H7 (cell line): ENCODE measurements at places on chromosomes 12 and 14.

GRCh38 chr12:76303365-76303764 lies 44.9 kb downstream of the BBS10 start:
- DNase-seq, result no peak

GRCh38 chr12:16349131-16349460 lies 1.7 kb downstream of the MGST1 start:
- no peak for DNase-seq

- DNase-seq, result no peak
Measured at GRCh38 chr12:5206401-5207175, 162.9 kb downstream of the KCNA5 start.

DNA sequence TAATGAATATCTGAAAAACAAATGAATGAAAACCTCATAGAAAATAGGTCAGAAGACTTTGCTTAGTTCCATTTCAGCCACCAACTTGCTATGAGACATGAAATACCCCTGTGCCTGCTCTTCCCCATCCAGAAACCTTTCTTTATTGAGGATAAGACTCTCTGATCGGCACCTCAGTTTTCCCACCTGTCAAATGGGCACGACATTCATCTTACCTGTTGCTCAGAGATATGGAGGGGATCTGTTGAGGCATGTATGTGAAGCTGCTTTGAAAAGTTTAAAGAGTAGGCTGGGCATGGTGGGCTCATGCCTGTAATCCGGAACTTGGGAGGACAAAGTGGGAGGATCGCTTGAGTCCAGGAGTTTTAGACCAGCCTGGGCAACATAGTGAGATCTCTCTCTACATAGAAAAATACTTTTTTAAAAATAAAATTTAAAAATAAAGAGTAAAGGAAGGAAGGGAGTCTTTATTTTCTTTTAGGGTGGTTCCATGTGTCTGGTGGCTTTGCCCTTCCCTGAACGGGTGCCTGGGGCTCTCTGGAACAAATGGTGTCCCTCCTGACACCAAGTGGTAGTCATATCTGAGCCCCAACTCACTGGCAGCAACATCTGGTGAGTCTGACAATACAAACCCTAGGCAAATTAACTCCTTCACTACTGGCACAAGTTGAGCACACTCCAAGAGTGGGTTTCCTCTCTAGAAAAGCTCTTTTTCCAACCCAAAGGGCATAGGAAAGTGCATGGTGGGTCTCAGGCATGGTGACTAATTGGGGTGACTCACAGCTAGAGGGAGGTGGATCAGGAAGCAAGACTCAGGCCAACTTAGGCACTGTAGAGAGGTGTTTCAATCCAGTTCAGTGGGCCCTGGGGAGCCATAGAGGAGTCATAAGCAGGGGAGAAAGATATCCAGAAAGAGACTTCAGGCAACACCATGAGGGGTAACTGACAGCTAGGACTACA lies 42.1 kb downstream of the MAP1LC3B2 start:
- no peak for DNase-seq

GRCh38 chr14:99910337-99911309 lies 117.4 kb downstream of the EML1 start:
- no peak for DNase-seq

DNA sequence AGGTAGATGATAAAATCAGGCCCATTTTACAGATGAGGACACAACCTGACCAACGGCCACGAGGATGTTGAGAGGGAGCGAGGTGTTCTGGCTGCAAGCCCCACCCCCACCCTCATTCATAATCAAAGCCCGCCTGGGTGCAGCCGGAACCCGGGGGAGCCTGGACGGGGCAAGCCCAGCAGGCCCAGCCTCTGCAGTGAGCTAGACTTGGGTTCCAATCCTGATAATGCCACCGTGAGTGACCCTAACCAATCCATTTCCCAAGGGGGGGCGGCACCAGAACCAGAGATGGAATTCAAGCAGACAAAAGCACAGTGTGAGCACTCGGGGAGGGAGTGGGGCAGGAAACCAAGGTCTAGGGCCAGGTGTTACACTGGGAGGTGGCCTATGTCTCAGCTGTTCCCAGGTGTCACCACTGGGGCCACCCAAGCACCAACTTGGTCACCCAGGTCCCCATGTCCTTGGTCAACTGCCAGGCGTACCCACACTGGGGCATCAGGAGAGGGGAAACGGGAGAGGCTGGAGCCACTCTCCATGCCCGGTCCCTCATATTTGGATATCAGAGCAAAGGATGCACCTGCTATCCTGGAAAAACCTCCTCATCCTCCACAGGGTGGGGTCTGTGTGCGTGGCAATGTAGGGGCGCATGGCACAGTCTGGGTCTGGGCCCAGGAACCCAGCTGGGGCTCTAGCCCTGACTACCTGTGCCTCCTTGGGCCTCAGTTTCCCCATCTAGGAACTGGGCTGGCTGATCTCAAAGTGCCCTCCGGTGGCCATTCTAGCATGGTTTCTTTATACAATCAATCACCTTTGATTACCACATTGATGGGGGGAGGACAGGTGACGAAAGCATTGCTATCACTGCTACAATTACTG lies 58.4 kb downstream of the FAM222A start:
- peak; percentile 67 for DNase-seq

DNA sequence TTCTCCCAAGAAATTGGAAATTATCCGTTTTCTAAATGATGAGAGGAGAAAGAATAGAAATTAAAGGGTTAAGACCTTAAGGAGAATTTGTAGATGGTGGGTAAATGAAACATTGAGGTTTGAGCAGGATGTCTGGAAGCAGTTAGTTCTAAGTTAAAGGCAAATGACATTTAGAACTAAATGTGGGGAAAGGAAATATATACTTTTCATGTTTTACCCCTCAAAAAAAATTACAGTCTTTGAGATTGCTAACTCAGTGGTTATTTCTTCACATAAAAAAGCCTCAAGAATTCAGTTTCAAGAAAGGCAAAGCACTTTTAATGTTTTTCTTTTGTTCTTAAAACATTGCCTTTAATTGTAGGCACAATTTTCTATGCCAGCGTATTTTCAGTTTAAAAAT lies 114.0 kb downstream of the PLEKHA5 start:
- no peak for DNase-seq

DNA sequence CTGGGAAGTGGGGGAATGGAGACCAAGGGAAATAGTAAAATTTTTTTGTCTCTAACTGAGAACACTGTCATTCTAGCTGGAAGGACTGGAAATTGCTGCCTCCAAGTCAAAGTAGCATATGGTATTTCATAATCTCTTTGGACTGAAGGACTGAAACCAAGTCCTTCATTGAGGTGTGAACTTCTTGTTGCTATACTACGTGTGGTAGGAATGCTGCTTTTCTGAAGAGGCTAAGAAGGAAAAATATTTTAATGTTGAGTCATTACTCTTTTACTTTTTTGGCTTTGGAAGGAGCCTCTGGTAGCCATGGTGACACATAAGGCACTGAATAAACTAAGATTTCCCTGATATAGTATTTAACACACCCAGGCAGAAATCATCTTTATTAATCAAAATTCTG lies 465.4 kb downstream of the NPAS3 start:
- DNase-seq, result no peak

DNA sequence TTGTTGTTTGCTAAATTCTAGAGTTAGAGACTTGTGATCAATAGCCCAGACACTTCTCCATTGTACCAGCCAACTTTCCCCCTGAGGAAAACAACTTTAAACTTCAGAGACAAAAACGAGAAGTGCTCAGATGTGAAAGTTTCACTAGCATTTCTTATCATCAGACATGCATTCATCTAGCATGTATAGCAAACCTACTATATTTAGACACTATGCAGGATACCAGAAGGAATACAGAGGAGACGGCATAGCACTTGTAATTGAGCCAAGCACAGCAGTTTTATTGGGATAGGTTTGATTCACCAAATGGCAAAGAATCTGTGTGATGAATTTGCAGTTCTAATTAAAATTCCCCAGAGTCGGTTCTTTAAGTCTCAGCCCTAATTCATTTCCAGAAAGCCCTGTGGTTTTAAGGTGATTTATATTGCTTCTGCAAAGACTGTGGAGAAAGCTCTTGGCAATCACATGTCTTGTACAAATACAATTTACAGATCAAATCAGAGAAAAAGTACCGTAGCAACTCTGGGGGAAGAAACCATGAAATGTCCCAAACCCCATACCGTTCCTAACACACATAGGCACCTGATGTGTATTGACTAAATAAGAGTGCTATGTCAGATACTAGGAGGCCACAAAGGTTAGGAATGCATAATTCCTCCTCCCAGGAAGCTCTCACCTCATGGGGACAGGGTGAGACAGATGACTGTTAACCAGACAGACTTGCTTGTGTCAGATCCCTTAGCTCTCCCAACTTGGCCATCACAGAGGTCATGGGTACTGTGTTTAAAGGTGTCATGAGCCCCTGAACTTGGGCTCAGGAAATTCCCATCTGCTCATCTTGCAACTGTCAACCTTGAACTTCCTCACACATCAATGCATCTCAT lies 69.6 kb upstream of the KRAS start:
- DNase-seq, result no peak

DNA sequence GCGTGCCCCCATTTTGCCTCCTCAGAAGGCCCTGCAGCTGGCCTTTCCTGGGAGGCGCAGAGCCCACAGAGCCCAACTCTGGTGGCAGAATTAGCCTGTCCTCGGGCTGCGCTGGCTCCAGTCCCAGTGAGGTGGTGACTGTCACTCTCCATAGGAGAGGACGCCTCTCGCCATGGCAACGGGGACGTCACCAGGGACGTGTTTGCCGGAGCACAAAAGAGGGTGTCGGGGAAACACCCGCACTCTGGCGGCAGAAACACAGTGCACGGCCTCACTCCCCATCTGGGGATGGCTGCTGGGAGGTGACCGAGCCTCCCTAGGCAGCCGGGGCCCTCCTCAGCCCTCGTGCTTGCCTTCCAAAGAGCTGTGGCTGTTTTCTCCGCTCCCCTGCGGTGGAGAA lies 50.2 kb upstream of the NCOR2 start:
- DNase-seq, result peak; percentile 78

DNA sequence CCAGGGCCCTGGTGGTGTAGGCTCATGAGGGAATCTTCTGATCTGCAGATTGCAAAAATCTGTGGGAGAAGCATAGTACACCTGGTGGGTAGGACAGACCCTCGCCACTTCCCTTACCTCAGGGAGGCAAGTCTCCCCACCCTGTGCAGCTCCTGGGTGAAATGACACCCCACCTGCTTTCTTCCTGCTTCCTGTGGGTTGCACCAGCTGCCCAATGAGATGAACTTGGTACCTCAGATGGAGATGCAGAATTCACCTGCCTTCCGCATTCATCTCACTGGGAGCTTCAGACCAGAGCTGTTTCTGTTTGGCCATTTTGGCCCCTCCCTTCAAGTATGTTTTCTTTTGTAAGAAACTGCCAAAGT lies 4.7 kb downstream of the CLEC2D start:
- no peak for DNase-seq

DNA sequence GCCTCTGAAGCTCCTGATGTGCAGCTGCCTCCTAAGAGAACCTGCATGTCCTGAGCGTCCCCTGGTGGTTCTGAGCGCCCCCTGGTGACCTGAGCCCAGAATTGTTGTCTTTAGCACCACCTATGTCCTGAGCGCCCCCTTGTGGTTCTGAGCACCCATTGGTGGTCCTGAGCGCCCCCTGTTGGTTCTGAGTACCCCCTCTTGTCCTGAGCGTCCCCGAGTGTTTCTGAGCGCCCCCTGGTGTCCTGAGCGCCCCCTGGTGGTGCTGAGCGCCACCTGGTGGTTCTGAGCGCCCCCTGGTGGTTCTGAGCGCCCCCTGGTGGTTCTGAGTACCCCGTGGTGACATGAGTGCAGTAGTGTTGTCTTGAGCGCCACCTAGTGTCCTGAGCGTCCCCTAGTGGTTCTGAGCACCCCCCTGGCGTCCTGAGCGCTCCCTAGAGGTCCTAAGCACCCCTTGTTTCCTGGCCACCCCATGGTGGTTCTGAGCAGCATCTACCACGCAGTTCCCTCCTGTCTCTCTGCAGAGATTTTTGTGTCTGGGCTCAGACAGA lies 782.5 kb downstream of the TMEM121 start:
- peak; percentile 34 for DNase-seq

DNA sequence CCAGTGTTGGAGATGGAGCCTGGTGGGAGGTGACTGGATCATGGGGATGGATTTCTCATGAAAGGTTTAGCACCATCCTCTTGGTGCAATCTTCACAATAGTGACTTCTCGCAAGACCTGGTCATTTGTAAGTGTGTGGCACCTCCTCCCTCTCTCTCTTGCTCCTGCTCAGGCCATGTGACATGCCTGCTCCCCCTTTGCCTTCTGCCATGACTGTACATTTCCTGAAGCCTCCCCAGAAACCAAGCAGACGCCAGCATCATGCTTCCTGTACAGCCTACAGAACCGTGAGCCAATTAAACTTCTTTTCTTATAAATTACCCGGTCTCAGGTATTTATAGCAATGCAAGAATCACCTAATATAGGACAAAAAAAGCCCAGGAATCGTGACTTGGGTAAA lies 171.0 kb upstream of the FOXN3 start:
- no peak for DNase-seq

DNA sequence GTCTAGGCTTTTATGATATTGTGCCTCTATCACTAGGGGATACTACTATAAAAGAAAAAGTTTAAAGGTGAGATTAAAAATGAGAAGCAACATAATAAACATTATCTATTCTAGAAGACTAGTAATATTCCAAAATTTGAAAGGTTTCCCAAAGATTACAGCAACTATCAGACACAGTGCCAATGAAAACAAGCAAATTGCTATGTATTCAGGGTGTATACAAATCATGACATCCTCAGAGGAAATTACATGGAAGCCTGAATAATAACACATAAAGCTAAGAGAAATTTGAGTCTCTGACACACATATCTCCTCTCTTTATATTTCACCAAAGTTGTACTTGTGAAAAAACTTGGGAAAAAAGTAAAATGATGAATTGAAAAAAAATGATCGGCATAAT lies 327.0 kb downstream of the SEC23A start:
- DNase-seq, result no peak

- no peak for DNase-seq
Measured at GRCh38 chr12:89671469-89671868, 37.2 kb downstream of the ATP2B1 start.

DNA sequence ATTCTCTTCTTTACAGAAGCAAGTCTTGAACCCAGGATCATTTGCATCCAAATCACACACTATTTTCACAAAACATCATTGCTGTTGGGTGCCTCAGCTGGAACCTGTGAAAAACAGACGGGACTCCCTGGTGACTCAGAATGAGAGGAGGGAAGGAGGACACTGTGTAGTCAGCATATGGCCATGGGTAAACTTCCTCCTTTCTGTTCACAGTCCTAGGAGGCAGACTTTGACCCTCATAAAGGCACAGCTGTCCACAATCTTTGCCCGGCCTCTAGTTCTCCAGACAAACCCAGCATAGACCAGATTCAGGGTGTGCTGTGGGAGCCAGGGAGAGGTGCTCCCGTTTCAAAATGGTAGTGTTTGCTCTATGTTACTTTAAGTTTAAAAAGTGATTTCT lies 62.0 kb downstream of the DYRK2 start:
- DNase-seq, result no peak

GRCh38 chr14:33880330-33880729 lies 70.5 kb downstream of the EGLN3 start:
- DNase-seq, result no peak
